ENCODE measurements at places on chromosomes 5 and 9.

DNA sequence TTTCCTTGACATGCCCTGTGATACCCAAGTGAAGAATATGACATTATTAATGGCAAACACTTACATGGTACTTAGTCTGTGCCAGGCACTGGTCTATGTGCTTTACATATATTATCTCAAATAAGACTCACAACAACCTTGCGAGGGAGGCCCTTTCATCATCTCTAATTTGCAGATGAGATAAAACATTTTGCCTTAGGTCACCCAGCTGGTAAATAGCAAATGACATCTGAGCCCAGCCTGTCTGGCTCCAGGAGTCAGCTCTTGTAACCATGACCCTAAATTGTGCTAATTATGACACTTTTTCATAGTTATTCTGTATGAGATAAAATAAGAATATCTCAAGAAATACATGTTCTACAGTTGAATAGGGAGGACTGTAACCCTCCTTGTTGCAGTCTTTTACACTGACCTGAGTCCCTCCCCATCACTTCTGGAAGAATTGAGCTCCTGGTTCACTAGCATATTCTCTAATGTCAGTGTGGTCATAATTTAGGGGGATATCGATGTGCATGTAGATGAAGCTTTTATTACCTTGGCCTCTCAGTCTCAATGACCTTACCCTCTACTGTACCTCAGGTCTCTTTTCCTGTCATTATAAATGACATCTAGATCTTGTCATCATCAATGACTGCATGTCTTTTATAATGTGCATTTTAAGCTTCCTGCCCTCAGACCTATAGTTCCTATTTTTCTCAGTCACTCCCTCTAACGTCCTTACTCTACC lies 126.1 kb upstream of the HAPLN1 start:
- DNase-seq: no peak

GRCh38 chr5:17413691-17414090 lies 84.3 kb upstream of the TAF11L2 start:
- DNase-seq: no peak

- no peak for DNase-seq
These were observed 4.2 kb upstream of the RASA1 start for GRCh38 chr5:87263498-87263897.

DNA sequence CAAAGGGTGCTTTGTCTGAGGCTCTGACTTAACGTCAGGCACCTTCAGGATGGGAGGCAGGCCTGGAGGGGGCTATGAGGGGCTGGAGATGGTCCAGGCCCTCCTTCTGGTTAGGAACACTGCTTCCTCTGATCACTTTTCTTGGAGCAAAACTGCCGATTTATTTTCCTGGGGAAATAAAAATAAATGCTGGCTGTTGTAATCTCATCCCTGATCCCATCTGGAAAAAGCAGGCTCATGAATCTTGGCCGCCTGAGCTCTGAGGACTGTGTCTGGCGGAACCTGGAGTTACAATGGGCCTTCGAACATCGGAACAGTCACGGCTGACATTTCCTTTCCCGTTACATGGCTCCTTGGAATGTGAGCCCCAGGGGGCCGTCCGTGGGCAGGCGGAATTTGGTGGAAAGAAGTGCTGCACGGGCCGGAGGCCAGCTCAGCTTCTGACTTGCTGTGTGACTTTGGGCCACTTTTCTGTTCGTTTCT lies 157.8 kb downstream of the RGS3 start:
- peak; percentile 94 for DNase-seq

GRCh38 chr5:74500110-74500917 lies 140.2 kb downstream of the ENC1 start:
- no peak for DNase-seq

GRCh38 chr5:160675988-160676387 lies 176.0 kb downstream of the ATP10B start:
- DNase-seq: no peak

DNA sequence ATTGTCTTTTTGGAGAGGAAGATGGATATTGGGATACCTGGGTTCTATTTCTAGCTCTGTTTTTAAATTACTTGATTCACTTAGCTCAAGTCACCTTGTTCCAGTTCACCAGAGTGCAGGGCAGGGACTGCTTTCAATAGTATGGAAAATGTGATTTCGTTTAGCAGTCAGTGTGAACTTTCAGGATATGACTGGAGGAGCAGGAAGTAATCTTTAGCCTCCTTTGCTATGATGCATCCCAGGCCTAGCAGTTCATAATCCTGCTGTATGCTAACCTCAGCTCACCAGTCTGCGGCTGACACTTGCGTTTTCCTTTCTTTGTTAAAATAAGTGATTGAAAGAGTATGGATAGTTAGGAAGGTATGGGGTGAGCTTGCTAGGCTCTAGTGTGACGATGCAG lies 169.7 kb downstream of the ARHGAP26 start:
- DNase-seq: no peak

DNA sequence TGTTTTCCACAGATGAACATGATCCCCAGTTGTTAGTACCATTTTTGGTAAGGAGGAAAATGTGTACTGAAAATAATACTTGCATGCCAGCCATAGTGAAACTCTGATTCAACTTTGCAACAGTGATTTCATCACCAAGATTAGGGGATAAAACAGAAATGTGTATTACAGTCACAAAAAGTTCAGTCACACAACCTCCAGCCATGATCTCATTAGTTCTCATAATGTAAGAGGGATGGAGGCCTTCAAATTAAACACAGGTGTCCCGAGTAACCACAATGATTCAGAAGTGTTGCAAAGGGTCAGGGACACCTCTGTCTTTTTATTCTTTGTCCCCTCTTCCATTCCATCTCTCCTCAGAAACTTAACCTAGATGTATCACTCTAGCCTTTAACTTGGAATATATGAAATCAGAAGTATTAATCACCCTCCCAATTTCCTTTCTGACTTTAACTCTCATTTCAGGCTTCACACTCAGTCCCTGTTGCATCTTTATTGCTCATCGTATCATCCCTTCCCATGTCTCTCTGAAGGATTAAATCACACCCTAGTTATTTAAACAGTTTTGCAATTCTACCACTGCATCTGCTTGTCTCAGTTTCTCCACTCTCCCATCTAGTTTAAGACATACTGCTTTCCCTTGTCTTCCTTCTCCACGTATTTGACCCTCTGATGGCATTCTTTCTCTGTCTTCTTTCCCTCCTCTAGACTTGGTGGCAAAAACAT lies 291.2 kb downstream of the ADAMTS6 start:
- DNase-seq: no peak

DNA sequence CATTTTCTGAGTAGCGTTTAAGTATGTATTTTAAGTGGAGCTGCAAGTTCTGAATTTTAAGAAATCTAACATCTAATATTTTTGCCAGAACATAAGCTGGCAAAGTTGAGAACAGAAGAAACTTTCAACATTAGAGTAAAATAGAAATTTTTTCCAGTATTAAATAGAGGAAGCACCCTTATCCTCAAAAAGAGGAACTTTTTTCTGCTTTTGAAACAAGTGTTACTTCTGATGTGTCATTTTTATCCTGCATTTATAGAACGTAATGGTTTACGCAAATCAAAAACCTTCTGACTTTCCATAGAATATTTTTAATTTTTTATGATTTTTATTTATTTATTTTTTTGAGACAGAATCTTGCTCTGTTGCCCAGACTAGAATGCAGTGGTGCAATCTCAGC lies 21.8 kb downstream of the ZBED3 start:
- no peak for DNase-seq

DNA sequence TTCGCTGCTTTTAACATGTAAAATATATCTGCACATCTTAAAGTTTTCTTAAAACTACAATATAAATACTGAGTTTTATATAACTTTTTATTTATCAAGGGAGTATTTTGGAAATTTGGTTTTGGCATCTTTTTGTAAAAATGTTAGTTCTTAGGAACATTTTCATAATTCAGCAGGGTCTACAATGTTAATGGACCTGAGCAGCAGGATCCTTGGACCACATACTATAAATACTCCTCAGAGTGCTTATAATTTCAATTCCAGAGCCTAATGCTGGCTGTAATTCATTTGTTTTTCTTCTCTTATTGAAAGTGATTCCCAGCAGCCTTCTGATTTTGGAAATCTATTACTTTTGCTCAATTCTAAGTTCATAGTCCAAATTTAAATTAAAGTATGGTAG lies 1216.2 kb downstream of the MAT2B start:
- DNase-seq: no peak

DNA sequence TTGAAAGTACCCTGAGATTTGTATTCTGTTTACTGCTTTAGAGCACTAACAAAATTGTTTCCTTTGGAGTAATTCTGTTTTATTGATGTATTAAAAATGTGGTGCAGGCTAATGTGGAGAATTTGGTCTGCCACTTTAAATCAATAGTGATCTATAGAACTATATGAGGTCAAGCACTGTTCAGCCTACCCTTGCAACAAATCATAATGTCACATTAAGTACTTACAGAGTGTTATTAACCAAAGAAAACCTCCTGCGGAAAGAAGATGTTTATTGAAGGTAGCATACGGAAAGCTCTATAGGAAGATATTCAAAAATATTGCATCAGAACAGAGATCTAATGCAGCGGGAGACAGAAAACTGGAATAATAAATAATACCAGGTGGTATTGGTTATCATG lies 865.0 kb upstream of the TYRP1 start:
- DNase-seq: no peak

DNA sequence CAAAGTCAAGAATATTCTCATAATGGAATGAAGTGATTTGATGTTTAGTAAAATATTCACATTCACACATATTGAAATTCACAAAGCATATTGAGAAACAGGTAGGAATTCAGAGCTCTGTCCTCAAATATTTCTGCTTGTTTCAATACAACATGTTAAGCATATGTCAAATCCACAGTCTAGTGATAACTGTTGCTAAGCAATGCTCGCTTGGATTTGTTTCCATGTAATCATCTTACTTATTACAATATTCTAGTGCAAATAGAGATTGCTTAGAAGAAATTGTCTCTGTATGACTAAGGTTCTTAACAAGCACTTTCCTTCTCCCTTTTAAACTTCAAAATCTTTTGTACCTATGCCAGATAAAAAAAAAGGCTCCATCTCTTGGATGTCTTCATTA lies 995.7 kb downstream of the CDH18 start:
- no peak for DNase-seq

GRCh38 chr5:151799407-151799806 lies 27.7 kb downstream of the G3BP1 start:
- no peak for DNase-seq

Data from femur (tissue), 1 donor.